NCI-H2029 treated with DMSO at 0.1 percent for 48 hours (cell line): ENCODE measurements at places on chromosomes 2 and 18.
A peak's percentile ranks its signal among the peaks of the same experiment; 100 is the strongest.

GRCh38 chr2:170816504-170817092 is at the start of gene GAD1:
TSS of gene GAD1 (plus strand) at chr2:170816887. CDS start at chr2:170818592, 1,705 bp downstream.
- peak; percentile 45 for DNase-seq

GRCh38 chr2:222922019-222922800 is 61.4 kb downstream of the ACSL3 start:
- no peak for DNase-seq

- no peak for DNase-seq
Measured at GRCh38 chr2:159326569-159327255, 40.2 kb upstream of the WDSUB1 start.

GRCh38 chr18:46274266-46274665 is 170.1 kb downstream of the HAUS1 start:
- no peak for DNase-seq

DNA sequence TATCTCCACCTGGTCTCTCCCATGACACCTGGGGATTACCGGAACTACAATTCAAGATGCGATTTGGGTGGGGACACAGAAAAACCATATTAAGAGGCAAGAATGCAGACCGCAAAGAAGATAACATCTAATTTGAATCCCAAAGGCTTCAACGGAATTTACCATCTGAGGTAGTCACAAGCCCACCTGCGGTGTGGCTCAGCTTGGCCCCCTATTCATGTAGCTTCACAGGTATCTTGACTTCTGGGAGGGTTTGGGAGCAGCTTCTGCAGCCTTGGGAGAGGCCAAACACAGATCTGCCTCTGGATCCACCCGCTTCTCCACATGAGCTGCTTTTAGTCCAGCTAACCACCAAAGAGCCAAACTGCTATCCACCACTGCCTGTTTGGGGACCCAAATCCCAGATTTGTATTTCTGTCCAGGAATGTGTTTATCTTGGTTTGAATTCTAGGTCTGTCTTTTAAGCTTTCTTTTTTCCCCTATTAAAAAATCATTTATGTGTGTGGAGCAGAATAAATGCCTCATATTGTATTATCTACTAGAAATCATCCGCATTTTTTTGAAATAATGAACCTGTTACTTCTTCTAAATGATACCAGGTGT is 247.6 kb downstream of the DLGAP1 start:
- no peak for DNase-seq

DNA sequence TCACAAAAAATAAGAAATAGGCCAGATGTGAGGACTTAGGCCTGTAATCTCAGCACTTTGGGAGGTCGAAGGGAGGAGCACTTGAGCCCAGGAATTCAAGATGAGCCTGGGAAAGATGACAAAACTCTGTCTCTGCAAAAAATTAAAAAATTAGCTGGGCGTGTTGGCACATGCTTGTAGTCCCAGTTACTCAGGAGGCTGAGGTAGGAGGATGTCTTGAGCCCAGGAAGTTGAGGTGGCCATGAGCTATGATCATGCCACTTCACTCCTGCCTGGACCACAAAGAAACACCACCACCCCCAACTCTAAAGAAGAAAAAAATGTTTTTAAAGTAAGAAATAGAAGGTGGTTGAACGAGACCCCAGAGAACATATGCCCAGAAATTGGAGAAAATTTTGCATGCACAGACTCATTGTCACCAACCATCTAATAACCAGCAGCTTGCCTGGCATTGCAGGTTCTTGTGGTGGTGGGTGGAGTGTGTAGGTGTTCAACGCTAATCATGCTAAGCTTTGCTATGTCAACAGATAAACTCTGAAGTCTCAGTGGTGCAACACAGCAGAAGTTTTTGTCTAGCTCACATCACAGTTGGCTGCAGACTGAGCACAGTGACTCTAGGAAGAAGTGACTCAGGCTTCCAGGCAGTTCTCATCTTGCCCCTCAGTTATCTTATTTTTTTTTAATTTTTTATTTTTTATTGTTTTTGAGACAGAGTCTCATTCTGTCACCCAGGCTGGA is 18.6 kb downstream of the ARL4C start:
- DNase-seq, result no peak
